ENCODE measurements at places on chromosomes 3 and 15. TPM values are rescaled to one million over a fixed set of nuclear protein-coding genes. Genes with fewer than 3 reads are reported as not detected.

DNA sequence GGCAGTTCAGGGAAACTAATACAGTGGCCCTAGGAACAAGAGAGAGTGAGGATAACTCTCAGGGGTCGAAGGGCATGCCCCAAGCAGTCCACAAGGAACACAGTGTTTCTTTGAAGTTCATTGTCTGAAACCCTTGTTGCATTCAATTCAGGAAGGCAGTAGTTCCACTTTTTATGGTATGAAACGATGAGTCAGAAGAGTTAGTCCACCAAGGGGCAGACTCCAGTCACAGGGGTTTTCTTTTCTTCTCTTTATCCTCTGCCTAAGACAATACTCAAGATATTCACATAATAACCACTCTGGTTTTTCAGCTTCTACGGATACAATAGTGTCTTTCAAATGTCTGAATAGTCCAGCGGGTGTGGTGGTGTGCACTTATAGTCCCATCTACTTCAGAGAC, 23.7 kb upstream of the TICRR start:
- DNase-seq, result no peak

- DNase-seq, result no peak
Observed at GRCh38 chr15:58095415-58095814, 29.9 kb upstream of the ALDH1A2 start.

DNA sequence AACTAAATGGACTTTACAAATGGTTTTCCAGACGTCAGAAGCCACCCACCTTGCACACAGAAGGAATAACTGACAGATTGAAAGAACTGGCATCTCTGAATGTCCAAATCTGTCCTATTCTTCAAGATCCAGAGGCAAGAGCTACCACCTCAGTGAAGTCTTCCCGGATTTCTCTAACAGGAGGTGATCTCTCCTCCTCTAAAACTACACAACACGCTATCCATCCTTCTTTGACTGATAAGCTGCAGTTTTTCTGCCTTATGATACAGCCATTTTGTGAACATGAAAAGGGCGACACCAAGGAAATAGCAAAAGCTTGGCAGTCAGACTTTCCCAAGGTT, 37.1 kb upstream of the HES1 start:
- no peak for DNase-seq

DNA sequence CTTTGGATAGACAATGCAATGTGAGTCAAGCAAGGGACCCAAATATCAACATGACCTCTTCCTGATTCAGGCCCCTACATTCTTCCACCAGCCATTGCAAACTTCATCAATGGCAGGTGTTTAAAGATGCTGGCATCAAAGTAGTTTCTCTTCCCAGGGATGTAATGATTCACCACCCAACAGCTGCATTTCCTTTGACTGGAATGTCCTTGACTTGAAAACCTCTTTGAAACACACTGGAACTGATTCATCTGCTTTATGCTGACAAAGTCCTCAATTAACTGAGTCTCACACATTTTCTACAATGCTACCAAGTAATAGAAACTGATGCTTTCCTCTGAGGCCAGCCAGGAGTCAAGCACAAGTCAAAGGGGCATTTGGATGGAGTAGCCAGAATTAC, 385.5 kb downstream of the GBE1 start:
- no peak for DNase-seq

SLC6A20 gene
- polyA plus RNA-seq, result not detected

DNA sequence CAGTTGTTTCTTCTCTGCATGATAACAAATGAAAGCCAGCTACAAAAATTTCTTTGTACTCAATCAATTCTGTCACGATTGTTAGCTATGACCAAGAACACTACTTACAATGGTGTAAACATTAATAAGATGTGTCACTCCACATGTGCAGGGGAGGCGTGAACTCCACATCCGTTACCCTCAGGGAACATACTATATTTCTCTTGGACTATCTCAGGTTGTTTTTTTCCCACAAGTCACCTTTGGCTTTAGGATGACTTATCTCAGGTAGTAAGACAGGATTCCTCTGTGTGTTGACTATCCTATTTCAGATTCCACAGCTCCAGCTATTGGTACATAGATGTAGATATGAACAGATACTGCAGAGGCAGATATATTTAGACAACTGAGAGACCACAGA, 423.3 kb upstream of the GRM7 start:
- DNase-seq, result no peak

- DNase-seq, result no peak
Observed at GRCh38 chr3:152375546-152375945, 106.8 kb downstream of the MBNL1 start.

DNA sequence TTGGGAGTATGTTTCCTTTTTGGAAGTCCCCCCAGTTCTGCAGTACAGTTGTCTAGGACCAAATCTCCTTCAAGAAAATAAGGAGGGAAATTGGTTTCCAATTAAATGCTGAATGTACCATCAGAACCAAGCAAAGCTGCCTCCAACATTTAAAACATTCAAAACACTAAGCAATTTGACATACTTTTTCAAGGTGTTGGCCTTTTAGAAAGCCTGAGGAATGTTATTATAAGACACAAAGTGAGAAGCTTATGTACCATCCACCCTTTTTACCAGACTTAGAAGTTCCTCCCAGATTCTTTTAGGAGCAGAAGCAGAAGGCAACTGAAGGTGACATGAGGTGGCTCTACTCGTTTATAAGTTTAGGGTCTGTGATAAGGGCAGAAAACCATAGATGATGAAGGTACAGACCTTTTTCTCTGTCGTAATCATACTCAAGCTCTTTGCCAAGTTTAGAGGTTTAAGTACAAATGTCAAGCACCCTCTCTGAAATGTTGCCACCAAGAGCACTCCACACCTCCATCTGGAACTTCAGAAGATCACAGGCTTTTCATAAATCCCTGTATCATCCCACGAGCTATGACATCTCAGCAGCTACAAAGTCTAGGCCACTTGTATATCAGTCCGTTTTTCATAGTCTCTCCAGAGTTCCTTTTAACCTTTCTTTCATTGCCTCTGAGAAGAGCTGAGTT, 282.5 kb upstream of the THBS1 start:
- DNase-seq, result no peak

DNA sequence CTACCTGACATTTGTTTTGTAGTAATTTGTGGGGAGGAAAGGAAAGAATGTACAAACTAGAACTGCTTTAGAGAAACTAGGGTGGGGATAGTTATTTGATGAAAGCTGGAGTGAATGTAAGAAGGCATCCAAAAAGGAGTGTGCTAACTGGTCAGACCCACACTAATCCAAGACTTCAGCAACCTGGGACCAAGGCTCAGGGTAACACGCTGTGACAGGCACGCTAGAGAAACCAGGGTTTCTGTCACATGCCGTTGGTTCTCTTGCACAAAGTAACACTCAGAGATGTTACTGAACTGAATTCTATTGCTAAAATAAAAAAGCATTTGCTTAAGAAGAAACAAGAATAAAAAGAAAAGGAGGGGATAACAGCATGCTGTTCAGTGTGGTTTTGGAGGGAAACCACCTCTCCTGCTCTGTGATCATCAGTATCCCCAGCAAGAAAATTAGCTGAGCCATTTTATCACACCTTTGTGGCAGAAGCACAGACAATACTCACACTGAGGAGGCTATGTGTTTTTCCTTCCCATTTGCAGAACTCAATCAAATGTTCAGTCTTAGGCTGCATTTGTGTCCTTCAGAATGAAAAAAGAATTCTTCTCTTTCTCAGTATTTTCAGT, 2.8 kb upstream of the CCDC80 start:
- DNase-seq, result no peak

- DNase-seq, result no peak
Observed at GRCh38 chr3:133722935-133723334, 23.3 kb upstream of the TF start.

DNA sequence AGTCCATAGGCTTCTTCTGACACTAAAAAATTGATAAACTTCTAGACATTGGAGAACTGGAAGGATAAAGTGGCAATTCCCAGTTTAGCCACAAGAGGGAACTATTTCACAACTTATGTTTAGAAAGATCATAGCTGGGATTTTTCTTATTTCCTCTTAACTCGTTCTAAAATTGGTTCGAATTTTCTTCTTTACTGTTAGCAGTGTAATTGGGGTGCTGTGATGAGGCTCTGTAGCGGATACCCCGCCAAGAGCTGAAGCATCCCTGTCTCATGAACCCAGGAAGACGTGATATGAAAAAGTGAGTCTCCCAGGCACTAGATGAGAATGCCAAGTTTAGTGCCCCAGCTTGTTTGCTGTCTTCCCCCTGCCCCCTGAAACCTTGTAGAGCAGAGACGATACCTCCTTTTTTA, 85.1 kb downstream of the PDCD6IP start:
- no peak for DNase-seq

- DNase-seq, result no peak
Observed at GRCh38 chr3:133887074-133887802, 8.4 kb downstream of the RAB6B start.

- DNase-seq, result no peak
Observed at GRCh38 chr15:72599855-72600464, 54.5 kb upstream of the GOLGA6B start.

DNA sequence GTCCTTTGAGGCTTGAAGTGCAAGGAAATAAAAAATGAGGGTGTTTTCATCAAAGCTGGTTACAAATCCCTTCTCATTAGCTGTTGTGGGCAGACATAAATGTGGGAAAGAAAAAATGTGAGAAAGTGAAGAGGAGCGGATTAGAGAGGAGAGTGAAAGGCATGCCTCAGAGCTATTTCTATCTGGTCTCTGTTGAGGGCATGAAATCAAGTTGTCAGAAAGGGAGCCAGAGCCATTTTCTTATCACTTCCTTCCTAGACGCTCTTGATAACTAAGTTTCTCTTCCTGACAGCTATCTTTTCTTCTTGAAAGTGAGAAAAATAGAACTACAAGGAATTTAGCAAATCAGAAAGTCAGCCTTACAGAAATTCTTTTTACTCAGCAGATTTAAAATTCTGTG, 20.8 kb upstream of the CAPN3 start:
- DNase-seq, result no peak

All from adrenal gland (tissue), 19 donors.